ENCODE measurements at places on chromosomes 11 and 22. TPM values are rescaled to one million over a fixed set of nuclear protein-coding genes. Genes with fewer than 3 reads are reported as not detected.

CRYBB1 gene
- polyA plus RNA-seq = 1.6 TPM

TENM4 gene
- 5.6 TPM for polyA plus RNA-seq

MMP12 gene
- polyA plus RNA-seq = not detected

FAM227A gene
- polyA plus RNA-seq = 0.76 TPM

SCARF2 gene
- polyA plus RNA-seq = 22.9 TPM

SLC22A12 gene
- polyA plus RNA-seq = not detected

FOLR2 gene
- polyA plus RNA-seq = 26.7 TPM

P4HA3 gene
- 1.00 TPM for polyA plus RNA-seq

ABTB2 gene
- 7.8 TPM for polyA plus RNA-seq

BTBD18 gene
- 0.07 TPM for polyA plus RNA-seq

OR4D9 gene
- 0.03 TPM for polyA plus RNA-seq

CRYBA4 gene
- not detected for polyA plus RNA-seq

Measured in muscle of leg (tissue), 16 donors.